ENCODE measurements at places on chromosomes 6 and 20.

- DNase-seq = no peak
Observed at GRCh38 chr20:39298121-39298520, 336.0 kb downstream of the DHX35 start.

DNA sequence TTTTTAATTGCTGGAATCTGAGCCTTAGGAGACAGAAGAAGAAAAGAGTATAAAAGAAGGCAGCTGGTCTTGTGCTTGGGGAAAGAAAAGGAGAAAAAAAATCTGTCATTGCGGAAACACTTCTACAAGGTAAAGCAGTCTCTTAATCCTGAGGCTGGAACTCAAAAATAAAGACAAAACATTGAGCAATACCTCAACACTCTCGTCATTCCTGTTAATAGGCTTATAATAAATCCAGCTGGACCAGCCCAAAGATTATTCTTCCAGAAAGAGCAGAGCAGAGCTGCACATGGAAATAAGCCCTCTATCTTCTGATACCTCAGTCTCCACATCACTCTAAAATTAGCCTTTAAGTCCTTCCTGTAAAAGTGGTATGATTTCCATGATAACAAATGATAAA, 62.0 kb upstream of the HIVEP1 start:
- no peak for DNase-seq

DNA sequence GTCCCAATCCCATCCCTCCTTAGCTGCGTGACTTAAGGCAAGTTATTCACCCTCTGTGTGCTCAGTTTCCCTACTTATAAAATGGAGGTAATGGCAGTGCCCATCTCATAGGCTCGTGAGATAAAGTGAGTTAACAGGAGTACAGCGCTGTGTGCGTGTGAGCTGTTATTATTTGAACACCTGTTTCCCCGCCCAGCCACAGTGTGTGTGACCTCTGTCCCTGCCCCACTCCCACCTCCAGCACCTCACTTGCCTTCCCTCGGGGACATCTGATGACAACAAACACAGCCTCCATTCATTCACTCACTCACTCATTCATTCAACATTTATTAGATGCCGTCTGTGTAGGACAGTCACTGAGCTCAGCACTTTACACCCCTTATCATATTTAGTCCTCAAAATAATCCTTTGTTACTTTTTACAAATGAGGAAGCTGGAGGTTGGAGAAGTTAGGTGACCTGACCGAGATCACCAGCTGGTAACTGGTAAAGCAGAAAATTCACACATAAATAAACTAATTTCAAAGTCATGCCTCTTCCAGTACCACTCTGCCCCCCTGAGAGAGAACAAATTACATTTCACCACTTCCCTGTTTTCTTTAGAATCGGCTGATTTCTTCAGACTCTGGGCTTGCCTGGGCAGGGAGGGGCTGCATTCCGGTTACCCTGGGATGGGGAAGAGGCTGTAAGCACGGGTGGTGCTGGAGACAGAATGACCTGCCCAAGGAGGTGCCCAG, 58.6 kb downstream of the CPNE5 start:
- no peak for DNase-seq

DNA sequence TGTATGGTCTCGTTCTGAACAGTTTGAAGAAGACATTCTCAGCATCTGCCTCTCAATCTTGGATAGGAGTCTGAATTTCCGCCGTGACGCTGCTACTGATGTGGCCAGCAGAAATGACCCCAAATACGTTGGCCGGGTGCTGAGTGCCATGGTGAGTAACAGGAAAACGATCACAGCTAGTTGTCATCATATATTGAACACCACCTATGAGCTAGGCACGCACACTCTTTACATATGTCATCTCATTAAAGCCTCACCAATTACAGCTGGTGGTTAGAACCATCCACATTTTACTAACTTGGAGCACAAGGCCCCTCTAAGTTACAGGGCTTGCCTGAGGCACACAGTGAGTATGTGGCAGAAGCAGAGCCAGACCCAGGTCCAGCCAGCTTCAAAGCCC, 17.1 kb downstream of the TGM3 start:
- no peak for DNase-seq

DNA sequence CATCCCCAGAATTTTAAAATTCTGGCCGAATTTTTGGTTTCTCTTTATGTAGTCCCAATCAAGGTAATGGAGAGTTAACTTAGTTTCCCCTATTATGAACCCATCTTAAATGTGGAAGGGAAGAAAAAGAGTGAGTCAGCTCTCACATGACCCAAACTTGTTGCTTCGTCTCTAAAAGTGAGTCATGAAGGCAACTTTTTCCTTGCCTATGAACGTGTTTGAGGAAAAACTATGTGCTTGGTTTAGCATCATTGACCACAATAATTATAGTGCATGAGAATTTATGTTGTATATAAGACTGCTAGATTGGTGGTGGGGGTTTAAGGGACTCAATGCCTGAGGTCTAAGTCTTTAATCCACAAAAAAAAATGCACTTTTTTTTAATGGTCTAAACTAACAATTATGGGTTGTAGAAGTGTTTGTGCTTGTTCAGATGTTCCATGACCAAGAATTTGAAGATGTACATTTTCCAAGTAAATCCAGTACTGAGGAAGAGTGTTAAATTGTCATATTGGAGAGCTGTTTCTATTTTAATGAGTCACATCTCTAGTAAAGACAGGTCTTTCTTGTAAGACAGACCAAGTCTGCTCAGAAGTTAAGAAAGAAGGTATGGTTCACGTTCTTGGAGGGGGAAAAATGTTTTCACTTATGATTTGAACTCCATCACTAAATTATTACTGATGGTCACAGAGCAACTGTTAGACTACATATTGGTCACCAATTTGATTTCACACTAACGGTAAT, 409.9 kb upstream of the MARCKS start:
- no peak for DNase-seq

DNA sequence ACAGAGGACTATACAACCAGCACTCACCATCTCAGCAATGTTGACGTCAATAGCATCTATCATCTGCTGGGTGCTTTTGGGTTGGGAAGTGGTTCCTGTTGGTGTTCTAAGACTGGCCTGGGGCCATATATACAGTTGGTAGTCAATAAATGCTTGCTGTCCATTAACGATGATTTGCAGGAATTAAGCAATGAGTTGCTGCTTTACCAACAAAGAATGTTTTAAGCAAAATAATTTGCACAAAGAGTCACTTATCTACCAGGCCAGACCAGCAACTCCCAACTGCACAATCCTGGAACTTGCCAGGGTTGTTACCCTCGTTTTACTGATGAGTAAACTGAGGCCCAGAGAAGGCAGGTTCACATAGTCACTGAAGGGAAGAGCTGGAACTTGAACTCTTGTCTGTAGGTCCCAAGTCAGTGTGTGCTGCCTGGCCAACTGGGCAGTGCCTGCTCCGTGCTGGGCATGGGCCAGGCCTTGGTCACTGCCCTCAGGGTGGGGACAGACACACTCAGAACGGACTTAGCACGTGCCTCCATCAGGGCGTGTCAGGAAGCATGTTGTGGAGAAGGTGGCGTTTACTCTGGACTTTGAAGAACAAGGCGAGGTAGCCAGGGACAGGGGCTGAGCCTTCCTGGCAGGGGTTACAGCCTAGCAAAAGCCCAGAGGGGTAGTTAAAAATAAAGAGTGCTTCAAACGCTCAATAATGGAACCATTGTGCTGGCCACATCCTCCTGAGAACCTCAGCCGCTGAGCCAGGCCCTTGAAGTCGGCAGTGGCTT, 2.5 kb upstream of the SRC start:
- no peak for DNase-seq

All from activated CD8-positive, alpha-beta memory T cell treated with anti-CD3 and anti-CD28 coated beads for 48 hours (primary cell).